ENCODE measurements at places on chromosomes 6 and 20.

DNA sequence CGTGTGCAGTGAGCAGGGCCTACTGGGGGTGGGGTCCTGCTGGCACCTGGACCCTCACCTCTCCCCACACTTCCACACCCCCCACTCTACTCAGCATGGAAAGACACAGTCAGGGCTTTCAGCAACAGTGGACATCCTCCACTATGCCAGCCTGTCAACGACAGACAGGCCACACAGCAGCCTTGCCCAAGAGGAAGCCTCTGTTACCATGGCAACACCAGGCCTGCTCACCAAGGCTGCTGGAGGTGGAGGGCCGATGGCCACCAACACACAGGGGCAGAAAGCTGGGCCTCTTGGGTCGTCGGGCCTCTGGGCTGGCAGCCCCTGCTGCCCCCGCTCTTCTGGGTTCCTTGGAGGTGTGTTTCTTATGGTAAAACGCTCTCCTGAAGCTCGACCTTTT is 13.6 kb downstream of the BNIP5 start:
- DNase-seq: no peak

- no peak for DNase-seq
These were observed 214.2 kb upstream of the SUPT3H start for GRCh38 chr6:45591890-45592289.

DNA sequence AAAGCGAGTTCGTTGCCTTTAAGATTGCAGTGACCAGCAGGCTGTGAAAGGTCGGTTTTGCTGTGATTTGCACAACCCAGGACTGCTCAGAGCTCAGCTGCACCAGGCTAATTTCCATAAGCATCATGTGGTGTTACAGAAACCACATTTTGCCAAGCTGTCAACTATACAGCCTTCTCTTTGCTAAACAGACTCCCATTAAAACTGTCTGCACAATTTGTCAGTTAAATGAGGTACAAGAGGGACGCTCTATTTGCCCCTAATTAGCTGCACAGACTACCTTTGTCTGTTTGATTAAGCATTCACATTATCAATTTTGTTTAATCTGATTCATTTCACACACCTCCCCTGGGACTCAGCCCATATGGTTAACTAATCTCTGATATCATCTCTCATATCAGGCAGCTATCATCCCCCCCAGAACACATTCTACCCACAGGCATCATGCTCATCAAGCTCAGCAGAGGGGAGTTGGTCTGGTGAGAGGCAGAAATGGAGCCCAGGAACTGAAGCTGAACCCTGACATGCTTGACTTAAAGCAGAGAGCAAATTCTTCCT is 62.1 kb downstream of the OLIG3 start:
- DNase-seq: no peak

DNA sequence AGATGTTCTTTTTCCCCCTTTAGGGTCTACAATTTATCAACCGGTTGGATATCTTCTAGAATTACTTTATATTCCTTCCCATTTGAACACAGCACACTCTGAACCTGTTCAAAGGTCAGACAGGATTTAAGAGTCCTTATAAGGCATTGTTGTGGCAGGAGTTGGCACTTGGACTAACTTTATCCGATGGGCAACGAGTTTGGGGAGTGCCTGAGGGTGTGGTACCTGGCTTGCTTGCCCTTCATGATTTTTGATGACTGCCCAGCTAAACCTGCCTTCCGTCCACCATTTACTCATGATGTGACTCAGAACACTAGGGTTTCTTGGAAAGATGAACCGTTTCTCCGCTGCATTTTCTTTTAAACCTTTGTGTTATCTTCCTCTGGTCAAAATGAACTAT is 285.2 kb downstream of the FOXC1 start:
- DNase-seq: peak; percentile 69

DNA sequence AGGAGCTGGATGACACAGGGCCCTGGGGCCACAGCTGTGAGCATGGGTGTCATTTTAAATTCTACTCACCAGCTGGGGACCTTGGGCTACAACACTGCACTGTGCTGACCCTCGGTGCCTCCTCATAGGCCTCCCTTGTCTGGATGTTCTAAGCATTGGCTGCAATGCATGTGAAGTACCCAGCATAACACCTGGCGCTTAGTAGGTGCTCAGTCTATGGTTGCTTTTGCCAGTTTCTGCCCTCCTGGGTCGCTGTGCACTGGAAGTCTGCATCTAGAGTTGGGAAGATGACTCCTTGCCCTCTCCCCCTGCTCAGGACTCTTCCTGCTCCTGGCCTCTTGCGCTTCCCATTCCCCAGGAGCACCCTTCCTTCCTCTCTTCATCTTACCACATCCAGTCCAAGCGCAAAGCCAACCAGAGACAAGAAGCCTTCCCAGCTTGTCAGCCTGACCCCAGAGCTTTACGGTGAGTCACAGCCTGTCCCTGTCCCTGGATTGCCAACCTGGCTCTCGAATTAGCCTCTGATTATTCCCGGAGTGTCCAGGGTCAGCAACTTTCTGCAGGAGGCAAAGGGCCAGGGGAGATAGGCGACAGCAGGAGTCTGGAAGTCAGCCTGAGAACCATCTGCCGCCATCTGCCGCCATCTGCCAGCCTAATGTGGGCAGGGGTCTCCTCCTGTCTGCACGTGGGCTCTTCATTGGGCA is 8.8 kb downstream of the SLC13A3 start:
- DNase-seq: no peak

DNA sequence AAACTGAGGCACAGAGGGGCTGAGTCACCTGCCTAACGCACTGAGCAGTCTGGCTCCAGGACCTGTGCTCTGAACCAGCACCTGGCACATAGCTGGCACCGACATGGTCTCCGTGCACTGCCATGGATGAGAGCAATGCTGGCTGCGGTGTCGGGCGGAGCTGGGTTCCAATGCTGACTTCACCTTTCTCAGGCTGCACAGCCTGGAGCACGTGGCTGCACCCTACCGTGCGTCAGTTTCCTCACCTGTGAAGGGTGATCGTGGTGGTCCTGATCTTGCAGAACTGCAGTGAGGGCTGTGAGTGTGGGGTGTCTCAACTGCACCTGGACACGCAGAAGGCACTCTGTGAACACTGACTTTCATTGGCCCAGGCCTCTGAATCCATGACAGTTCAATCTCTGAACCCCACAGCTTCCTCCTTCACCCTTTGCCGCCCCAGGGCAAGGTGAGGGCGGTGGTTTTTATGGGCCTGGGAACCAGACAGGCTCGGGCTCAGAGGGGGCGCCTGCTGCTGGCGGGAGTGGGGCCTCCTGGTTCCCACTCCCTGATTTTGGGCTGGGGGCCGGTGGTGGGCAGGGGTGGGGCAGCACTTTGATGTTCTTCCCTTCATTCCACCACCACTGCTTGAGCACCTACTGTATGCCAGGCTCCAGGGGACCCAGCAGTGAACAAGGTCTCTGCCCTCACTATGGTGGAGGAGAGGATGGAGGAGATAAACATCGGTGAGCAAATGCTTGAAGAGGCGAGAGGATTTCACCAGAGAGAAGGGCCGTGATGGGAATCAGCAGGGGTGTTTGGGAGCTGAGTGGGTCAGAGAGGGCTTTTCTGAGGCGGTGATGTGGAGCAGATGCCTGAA is 102.9 kb downstream of the CEBPB start:
- no peak for DNase-seq

- DNase-seq: peak; percentile 28
These were observed 228.0 kb downstream of the CD109 start for GRCh38 chr6:73923905-73924485.

DNA sequence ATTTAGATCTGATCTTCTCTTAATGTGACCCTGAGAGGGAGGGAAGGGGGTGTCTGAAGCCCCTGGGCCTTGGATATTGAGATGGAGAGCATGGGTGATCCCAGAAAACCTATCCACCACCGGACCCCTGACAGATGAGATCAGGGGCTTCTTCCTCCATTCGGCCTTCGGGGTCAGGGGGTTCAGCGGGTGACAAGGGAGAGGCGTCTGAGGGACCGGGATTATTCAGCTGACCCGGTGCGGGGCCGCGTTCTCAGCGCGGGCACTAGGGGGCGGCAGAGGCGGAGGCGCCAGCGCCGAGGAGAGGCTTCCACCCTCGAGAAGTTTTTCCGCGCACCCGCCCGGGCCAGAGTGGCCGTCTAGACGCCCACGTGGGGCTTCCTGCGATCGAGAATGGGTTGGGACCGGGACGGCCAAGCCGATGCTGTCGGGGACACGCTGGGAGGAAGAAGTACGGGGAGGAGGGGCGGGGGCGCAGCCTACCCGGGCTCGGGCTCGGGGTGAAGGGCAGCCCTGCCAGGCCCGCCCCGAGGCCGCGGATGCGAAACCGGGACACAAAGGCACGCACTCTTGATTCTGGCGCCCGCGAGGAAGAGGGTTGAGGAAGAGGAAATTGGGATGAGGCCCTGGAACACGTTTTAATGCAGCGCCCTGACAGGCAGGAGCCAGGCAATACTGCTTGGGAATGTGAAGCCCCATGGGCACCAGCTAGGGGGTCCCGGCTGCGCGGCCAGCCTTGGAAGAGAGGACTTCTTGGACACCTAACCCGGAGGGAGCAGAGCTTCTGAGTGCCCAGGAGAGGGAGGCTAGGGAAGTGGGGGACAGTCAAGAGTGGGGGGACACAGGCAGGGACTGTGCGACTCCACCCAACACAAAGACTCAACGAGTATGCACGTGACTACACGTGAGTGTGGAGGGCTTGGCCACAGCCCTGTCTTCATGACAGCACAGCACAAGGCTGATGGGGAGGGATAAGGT is 30.6 kb downstream of the COL11A2 start:
- DNase-seq: peak; percentile 59

GRCh38 chr6:161477876-161478425 is 204.1 kb upstream of the AGPAT4 start:
- no peak for DNase-seq

GRCh38 chr6:127300411-127300810 is 33.7 kb downstream of the RNF146 start:
- peak; percentile 53 for DNase-seq

DNA sequence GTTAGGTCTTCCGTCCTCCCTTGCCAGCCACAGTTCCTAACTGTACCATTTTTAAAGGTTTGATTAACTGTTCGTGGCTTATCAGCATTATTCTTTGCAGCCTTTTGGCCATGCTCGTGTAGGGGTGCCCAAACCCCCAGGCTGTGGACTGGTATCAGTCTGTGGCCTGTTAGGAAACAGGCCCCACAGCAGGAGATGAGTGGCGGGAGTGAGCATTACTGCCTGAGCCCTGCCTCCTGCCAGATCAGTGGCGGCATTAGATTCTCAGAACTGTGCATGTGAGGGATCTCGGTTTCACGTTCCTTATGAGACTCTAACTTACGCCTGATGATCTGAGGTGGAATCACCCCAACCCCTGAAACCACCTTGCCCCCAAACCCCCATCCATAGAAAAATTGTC is 79.3 kb downstream of the TBC1D7 start:
- DNase-seq: no peak

DNA sequence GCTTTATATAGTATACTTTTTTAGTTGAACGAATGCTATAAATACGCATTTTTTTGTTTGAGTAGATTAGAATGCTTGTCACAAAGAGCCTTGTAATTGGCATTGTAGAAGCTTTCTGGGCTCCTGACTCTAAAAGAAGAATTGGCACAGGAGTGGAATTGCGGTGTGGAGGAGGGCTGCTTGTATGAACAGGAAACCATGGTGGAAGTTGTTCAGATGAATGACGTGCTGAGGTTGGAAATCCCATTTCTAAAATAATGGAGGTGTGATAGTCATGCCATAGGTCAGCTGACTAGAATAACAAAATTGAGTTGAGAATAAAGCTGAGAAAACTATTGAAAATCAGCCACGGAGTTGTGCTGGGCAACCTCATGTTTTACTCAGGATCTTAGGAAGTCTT is 174.9 kb downstream of the QKI start:
- DNase-seq: no peak

DNA sequence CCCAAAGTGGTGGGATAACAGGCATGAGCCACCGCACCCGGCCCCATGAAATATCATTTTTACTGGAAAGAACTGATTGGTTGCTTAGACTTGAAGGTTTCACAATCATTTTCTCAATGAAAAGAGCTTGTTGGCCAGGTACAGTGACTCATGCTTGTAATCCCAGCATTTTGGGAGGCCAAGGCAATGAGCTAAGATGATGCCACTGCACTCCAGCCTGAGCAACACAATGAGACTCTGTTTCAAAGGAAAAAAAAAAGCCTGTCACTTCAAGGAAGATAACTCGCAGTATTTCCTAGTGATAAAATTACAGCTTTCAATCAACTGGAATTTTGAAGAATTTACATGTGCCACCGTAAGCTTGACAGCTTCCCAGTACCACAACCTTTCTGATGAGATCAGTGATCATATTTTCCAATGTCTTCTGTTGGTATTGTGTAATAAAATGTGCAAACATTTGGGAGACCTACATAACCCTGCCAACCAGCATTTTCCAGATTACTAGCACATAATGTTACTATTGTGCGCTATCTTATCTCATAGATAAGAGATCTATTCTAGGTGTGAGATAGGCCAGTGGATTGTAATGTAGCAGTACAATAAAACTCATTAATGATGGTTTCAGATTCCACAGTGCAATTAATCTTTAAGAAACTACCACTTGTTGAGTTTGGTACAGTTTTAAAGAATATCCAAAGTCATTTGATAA is 7.2 kb downstream of the PNLDC1 start:
- peak; percentile 89 for DNase-seq

- no peak for DNase-seq
These were observed 150.7 kb downstream of the FARS2 start for GRCh38 chr6:5412017-5412416.

DNA sequence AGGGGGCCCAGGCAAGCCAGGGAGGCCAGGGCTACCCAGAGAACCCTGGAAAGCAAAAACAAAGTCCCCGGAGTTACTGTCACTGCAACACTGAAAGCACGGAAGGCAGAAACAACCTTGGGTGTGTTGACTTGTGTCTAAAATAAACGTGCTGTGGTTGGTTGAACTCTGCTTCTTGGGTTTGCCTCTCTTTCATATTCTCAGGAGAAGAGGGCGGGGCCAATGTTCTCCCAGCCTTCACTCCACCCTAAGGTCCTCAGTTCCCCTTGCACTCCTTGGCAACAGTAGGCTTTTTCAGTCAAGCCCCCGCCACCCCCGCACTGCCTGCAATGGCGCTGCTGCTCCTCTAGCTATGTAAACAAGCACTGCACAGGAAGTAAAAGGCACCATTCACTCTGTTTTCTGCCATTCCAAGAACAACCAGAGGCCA is 60.9 kb downstream of the COL9A1 start:
- DNase-seq: no peak

GRCh38 chr6:20403766-20404640 is 2.3 kb downstream of the E2F3 start:
- peak; percentile 71 for DNase-seq

DNA sequence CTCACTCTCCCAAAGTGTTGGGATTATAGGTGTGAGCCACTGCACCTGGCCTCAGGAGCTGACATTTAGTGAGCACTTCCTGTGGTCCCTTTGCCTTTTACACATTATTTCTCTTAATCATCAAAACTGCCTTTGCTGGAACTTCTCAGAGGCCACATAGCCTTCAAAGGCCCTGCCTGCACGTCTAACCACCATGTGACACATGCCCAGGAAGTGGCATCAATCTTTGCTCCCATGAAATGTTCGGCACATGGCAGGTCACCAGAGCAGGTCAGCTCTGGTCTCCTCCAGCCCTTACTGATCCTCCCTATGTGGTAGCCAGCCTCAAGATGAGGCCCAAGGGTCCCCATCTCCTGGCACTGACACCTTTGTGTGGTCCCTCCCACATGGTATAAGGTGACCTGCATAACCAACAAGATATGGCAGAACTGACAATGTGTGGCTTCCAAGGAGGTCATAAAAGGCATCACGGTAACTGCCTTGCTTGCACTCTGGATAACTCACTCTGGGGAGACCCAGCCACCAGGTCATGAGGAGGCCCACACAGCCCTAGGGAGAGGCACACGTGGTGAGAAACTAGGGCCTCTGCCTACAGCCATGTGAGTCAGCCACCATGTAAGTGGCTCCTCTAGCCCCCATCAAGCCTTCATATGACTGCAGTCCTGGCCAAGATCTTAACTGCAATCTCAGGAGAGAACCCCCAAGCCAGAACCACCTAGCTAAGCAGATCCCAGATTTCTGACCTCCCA is 28.8 kb upstream of the HMGA1 start:
- no peak for DNase-seq
